Amniotic stem cell (primary cell): ENCODE measurements at places on chromosomes 11 and 22.

DNA sequence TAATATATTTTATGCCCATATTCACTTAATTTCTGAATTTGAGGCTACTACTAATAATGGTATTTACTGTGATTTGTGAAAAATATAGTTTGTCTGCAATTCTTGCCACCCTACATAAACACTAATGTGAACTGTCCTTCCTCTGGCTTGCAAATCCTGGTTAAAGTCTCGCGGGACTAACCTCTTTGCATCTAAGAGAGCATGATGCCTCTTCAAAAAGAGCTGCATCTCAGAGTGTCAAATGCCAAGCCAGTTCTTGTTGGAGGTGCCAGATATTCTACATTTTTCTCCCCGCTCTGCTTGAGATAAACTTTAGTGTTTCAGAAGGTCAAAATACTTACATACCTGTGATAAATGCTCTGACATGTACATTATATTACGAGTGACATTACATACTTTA, 2.1 kb downstream of the ARHGAP42 start:
- no peak for DNase-seq

DNA sequence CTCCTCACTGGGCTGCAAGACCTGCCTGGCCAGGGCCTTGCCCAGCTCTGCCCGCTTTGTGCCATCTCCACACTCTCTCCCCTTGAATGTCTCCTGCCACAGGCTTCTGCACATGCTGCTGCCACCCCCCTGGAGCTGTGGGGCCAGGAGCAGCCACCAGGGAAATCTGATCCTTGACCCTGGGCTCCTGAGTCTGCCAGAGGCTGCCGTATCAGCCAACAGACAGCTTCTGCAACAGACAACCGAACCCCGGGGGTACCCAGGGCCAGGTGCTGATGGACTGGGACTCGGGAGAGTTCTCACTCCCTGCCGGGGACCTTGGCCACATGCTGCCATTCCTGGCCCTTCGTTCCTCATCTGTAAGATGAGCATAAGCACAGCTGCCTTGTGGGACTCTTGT, 3.3 kb upstream of the PPARA start:
- no peak for DNase-seq

GRCh38 chr11:95459291-95460042, 228.5 kb upstream of the SESN3 start:
- no peak for DNase-seq

DNA sequence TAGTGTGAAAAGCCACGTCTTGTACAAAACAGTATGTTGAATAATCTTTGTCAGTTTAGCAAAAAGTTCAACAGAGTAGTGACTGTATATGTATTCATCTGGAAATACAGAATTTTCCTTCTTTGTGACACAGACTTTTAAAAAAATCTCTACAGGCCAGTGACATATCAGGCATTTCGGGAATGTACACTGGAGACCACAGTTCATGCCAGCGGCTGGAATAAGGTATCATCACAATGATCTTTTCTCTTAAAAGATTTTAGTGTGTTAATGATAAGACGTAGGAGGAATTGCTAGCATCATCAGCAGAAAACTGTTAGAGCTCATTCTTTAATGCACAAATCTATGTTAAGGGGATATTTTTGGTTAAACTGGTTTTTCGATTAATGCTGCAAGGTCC, 57.4 kb downstream of the BCL2L13 start:
- no peak for DNase-seq

- no peak for DNase-seq
Measured at GRCh38 chr11:46722566-46723358, 3.7 kb downstream of the F2 start.

DNA sequence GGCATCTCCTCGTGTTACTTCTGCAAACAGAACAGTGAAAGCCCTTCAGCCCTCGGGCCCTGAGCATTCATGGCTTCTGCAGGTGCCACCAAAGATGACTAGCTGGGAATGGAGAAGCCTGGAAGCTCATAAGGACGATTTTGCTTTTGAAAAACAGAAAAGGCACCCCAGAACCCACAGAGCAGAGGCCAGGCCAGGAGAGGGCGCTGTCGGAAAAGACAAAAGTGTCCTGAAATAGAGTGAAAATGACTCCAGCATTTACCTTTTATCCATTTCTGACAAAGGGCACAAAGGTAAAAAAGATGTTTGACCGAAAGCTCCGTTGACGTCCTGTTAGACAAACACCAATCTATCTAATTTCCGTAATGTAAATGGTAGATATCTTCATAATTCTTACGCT, 37.6 kb downstream of the ZNF195 start:
- no peak for DNase-seq

GRCh38 chr11:11931461-11932055, 76.9 kb downstream of the DKK3 start:
- peak; percentile 67 for DNase-seq

DNA sequence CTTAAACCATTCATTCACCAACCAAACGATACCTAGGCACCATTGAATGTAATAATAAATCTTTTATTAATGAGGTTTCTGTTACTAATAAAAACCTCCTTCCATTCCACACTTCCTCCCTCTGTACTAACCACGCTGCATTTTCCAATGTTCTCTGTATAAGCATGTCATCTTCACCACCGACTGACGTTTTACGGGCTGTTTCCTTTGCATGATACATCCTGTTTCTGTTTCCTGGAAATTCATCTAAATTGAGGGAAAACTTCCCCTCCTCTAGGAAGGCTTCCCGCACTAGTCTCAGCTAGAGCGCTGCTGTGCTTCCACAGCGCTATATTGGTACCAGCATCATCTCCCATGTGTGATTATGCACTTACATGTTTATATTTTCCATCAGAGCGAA, 2.1 kb downstream of the OR4D10 start:
- DNase-seq: no peak

- no peak for DNase-seq
Measured at GRCh38 chr22:36828815-36829214, 12.0 kb upstream of the PVALB start.

GRCh38 chr11:15730995-15731385, 616.3 kb downstream of the INSC start:
- no peak for DNase-seq

- DNase-seq: no peak
Measured at GRCh38 chr11:95599959-95600586, 189.5 kb downstream of the FAM76B start.

DNA sequence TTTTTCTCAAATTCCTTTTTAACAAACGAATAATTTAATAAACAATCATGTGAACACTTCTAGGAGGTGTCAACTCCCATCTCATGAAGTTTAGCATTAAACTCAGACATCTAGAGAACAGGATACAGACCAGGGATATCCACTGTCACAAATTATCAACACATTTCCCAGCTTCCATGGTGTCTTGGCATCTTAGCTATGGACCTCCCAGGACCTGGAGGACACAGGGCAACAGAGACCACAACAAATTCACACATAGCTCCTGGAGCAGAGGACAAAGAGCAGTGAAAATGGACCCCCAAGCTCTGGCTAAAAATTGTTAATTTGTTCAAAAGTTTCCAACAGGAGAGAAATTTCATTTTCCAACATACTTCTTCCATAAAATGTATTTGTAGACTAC, 102.2 kb downstream of the SGSM3 start:
- no peak for DNase-seq

DNA sequence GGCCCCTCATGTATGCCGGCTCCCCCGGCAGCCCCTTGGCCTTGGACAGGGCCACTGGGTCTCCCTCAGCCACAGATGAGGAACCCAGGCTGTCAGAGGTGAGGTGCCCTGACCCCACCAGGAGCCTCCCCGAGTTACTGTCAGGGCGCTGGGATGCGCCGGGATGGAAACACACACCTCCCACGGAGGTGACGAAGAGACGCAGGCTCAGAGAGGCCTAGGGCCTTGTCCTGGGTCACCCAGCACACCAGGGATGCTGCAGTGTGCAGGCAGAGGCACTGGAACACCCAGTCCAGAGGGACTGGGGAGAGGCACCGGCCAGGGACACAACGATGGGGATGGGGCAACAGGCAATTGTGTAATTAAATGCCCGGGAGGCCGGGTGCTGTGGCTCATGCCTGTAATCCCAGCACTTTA, 81.2 kb upstream of the PRR5 start:
- DNase-seq: no peak

DNA sequence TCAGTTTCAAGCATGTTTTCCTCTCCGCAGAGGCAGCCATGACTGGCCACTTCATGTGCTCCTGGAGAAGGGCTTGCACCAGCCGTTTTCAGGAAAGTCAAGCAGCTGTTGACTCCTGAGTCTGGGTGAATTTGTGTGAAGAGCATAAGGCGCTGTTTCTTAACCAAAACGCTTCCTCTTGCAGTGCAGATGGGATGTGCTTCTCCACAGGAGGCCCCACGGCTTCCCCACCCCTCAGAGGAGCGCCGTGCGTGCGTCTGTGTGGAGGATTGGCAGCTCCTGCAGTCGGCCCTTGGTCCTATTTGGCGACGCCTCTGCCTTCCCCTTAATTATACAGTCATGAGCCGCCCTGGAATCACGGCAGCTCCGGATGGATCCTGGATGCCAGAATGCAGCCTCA, 54.1 kb upstream of the B3GAT1 start:
- no peak for DNase-seq

- DNase-seq: no peak
Measured at GRCh38 chr22:27159016-27159415, 501.6 kb downstream of the MIAT start.
